AG10803 (cell line): ENCODE measurements at places on chromosomes 5 and 9.

DNA sequence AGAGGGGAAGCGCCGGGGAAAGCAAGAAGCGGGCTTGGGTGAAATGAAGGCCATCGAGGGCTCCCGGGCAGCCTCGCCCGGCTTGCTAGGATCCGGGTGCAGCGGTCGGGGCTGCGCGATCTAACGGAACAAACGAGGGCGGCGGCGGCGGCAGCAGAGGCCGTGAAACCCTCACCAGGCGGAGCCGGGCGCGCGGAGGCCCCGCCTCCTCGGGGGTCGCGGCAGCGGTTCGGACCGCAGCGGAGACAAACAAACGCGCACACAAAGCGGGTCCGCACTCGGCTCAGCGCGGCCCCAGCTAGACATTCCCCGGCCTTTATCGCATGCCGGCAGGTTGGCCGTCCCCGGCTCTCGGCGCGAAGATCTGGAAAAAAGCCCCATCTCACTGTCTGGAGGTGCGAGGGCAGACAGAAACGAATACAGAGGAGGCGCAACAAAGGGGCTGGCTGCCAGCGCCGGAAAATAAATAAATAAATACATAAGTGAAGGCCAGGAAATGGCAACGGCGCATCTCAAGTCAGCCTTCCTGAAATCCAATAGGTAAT, 10.5 kb upstream of the TRIM36 start:
- peak; percentile 5 for DNase-seq

DNA sequence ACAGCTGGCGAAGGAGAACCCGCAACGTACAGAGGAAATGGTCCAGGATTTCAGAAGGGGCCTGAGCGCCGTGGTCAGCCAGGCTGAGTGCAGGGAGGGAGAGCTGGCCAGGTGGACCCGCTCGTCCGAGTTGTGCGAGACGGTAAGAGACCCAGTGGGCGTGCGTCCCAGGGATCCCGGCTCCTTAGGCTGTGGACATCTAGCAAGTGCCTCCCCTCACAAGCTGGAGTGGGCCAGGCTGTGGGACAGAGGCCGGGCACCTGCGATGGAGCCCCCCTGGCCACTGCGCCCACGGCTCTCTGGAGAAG, 29.5 kb upstream of the LRRC14B start:
- no peak for DNase-seq

DNA sequence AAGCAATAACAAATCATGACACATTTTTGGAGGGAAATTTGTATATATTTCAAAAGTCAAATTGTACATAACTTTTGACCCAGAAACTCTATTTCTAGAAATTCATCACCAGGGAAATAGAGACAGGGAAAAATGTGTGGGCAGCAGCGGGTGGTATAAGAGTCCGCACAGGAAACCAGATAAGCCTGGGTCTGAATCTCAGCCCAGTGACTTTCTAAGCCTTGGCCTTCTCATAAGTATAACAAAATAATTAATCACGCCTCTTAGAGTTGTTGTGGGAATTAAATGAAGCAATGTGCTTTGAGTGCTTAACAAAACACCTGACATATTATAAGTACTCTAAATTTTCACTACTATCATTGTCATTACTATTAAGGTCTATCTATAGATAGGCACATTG, 149.2 kb upstream of the DAP start:
- no peak for DNase-seq

DNA sequence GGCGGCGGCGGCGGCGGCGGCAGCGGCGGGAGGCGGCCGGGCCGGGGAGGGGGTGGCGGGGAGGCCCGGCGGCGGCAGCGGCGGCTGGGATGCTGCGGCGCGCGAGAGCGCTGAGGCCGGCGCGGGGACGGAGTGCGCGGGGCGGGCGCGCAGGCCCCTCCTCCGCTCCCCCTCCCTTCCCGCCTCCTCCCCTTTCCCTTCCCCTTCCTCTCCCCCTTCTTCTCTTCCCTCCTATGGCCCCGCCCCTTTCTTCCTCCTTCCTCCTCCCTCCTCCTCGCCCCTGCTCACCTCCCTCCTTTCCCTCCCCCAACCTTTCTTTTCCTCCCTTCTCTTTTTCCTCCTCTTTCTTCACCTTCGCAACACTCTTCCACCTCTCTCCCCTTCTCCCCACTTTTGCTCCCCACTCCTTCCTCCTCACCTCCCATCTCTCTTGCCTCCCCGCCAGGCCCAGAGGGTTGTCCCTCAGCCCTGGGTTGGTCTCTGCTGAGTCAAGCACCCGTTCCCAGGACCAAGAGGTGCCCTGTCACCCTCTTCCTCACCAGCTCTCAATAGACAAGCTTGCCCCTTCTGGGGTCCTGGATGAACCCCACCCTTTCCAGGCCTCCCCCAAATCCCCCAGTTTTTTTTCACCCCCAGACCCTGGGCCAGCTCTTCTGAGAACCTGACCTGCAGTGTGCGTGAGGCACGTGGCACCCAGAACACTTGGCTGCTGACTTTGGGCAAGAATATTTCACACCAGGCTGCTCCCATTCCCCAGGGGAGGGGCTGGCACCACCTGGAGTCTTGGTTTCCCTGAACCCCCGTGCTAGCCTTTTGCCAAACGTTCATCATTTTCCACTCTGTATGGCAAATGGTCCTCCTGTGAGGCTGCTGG, at the start of gene SEMA4D:
SEMA4D (minus strand) TSS at position 136 of the 874 bp plus-strand sequence. CDS start 92,657 bp downstream, outside the sequence.
- DNase-seq, result peak; percentile 17

DNA sequence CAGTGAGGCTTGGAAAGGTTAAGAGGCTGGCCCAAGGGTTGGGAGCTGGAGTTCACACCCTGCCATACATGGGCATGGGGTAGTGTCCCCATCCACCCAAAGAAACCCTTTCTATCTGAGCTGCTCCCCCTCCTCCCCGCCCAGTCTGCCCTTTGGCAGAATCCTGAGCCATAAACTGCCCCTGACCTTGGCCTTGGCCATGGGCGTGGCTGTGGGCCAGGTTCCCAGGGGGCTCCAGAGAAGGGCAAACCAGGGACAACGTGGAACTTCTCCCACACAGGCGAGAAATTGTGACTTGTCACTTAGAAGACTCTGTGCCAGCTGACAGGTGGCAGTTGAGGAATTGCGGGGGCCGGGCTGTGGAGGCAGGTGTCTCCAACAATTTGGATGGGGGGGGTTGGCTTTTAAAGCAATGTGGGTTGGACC, 4.8 kb downstream of the FAM78A start:
- DNase-seq, result no peak

DNA sequence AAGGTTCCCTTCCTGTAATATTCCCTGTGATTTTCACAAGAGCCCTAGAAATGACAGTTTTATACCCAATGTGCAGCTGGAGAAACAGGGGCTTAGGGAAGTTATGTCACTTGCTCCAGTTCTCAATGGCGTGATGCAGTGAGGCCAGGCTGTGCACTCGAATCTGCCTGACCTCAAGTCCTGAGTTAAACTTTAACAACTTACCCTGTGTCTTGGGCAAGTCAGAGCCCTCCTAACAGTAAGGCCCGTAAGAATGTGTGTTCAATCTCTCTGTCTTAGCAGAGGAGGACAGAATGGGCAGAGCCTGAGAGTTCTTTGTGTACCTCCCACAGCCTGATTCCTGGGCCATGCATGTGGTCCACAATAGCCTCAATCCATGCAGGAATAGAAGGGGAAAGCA, 181.1 kb downstream of the TRIM32 start:
- DNase-seq, result no peak

GRCh38 chr5:78543916-78544315, 104.7 kb downstream of the LHFPL2 start:
- DNase-seq, result no peak

- peak; percentile 26 for DNase-seq
Observed at GRCh38 chr9:101445353-101446029, 9.9 kb upstream of the ALDOB start.

GRCh38 chr5:135310328-135310989, 88.6 kb downstream of the MACROH2A1 start:
- DNase-seq, result peak; percentile 77
